Astrocyte (in vitro differentiated cells and primary cell): ENCODE measurements at places on chromosomes 13 and 19.

GRCh38 chr13:38781539-38781938 is 94.7 kb downstream of the FREM2 start:
- DNase-seq = no peak
- no peak overlapping the region for H3K4me3 ChIP-seq
- no peaks in the 10 kb centered on the region for H3K4me1 ChIP-seq
- no peaks in the 10 kb centered on the region for H3K36me3 ChIP-seq
- no peak overlapping the region for H3K27ac ChIP-seq

GRCh38 chr13:110206185-110206584 is 100.8 kb downstream of the COL4A1 start:
- no peak for DNase-seq
- H3K4me3 ChIP-seq = no peak overlapping the region
- peaks cover 83% of the 10 kb centered on the region for H3K36me3 ChIP-seq
- no peak overlapping the region for H3K27ac ChIP-seq
- H3K4me1 ChIP-seq = no peaks in the 10 kb centered on the region

DNA sequence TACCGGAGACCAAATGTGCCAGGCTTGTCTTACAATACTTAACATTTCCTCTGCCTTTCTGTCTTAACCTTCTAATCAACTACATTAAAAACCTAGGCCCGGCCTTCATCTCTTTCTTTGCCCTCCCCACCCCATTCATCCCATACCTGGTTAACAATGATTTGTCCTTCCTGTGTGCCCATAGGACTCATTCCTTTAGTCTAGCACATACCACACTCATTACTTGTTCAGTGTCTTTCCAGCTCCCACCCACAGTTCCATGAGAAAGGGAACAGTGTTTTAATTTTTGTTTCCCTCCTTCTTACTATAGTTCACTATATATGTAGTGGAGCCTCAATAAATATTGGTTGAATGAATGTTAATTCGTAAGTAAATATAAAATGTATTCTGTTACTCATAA is 2.4 kb downstream of the CLN5 start:
- H3K4me3 ChIP-seq = no peak overlapping the region
- H3K36me3 ChIP-seq = peaks cover 9% of the 10 kb centered on the region
- DNase-seq = no peak
- H3K4me1 ChIP-seq = peaks cover 21% of the 10 kb centered on the region
- no peak overlapping the region for H3K27ac ChIP-seq

- no peaks in the 10 kb centered on the region for H3K36me3 ChIP-seq
- peaks cover 4% of the 10 kb centered on the region for H3K4me1 ChIP-seq
- peak overlapping the region; percentile 40 for H3K4me3 ChIP-seq
These were observed 2.1 kb downstream of the MAST1 start for GRCh38 chr19:12840091-12841079.

DNA sequence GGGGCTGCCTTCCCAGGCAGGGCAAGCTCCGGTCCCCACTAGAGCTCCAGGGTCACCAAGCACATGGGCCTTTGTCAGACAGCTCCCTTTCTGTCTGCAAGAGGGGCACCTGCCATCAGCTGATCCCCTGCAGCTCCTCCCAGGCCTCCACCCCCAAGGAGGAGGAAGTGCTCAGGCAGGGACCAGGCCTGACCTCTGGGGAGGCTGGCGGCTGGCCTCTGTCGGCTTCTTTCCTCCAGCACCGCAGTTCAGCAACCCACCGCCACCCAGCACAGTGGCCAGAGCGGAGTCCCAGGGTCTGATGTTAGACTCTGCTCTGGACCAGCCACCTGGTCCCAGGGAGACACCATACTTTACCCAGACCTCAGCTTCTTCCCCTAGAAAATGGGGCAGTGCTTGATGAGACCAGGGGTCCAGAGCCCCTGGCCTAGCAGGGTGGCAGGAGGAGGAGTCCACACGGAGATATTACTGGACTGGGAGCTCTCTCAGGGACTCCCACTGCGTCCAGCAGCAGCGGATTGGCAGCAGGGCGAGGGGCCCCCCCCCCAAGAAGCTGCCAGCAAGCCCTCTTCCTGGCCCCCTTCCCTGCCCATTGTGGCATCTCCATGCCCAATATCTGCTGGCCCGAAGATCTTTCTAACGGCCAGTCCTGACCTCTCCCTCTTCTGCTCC is 24.1 kb downstream of the NKPD1 start:
- no peaks in the 10 kb centered on the region for H3K4me1 ChIP-seq
- no peaks in the 10 kb centered on the region for H3K27me3 ChIP-seq
- no peak overlapping the region for H3K27ac ChIP-seq
- no peak for DNase-seq
- no peaks in the 10 kb centered on the region for H3K36me3 ChIP-seq

DNA sequence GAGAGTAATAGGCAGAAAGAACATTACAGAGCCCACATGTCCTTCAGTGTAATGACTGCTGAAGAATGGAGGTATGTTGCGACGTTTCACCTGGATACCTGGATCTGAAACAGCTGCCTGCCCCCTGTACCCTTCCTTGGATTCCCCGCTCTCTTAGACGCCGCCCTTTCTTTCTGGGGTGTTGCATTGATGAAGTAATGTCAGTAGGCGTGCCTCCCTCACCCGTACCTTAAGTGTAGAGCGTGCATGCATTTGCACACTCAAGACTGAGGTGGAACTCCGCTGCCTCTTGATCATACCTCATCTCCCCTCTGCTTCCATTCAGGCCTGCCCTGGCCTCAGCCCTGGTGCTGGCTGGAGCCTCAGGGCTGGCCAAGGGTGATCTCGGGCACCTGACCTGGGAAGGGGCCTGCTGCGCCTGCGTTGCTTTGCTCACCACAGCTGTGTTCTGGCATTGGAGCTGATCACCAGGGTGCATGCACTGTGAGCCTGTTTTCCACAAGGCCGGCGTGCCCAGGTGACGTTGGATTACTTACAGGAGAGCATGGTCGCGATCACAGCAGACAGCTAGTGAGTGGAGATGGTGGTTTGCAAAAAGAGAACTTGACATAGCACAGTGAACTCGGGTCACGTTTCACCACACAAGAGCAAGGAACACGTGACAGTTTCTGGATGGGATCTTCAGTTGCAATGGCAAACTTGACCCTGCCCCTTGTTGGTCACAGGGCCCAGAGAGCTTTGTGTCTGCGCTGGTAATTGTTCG is 99.0 kb downstream of the ARHGEF7 start:
- no peak for DNase-seq
- no peaks in the 10 kb centered on the region for H3K36me3 ChIP-seq
- H3K4me1 ChIP-seq = peaks cover 37% of the 10 kb centered on the region
- H3K27ac ChIP-seq = no peak overlapping the region

DNA sequence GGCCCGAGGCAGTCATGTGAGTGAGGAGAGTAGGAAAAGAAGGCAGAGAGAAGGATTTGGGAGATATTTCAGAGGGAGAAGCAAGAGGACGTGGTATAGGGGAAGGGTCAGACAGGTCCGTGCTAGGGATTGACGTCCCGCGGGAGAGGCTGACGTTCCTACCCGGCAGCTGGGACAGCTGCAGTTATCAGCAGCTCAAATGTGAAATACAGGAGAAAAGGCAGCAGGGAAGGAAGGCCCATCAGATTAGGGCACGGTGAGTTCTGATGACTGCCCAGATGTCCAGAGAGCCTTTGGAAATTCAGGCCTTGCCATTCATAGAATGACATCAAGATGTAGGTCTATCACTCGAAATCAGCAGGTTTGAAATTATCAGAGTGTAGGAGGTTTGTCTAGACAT is 88.4 kb downstream of the IRS2 start:
- H3K36me3 ChIP-seq = no peaks in the 10 kb centered on the region
- H3K4me3 ChIP-seq = no peak overlapping the region
- no peak overlapping the region for H3K27ac ChIP-seq
- H3K27me3 ChIP-seq = peaks cover 13% of the 10 kb centered on the region

DNA sequence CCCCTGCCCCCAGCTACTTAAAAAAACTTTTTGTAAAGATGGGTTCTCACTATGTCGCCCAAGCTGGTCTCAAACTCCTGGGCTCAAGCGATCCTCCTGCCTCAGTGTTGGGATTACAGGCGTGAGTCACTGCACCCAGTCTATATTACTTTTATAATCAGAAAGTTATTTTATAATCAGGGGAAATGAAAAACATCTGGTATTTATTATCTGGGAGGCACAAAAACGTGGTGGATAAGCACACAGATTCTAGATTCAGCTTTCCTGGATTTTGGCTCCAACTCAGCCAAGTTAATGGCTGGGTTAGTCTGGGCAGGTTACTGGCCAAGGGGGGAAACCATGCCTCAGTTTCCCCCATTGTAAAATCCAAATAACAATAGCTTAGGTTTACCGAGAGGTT is 24.7 kb downstream of the KEAP1 start:
- no peak for DNase-seq
- peaks cover 3% of the 10 kb centered on the region for H3K27me3 ChIP-seq
- H3K4me3 ChIP-seq = no peak overlapping the region
- H3K36me3 ChIP-seq = no peaks in the 10 kb centered on the region
- peaks cover 4% of the 10 kb centered on the region for H3K4me1 ChIP-seq

DNA sequence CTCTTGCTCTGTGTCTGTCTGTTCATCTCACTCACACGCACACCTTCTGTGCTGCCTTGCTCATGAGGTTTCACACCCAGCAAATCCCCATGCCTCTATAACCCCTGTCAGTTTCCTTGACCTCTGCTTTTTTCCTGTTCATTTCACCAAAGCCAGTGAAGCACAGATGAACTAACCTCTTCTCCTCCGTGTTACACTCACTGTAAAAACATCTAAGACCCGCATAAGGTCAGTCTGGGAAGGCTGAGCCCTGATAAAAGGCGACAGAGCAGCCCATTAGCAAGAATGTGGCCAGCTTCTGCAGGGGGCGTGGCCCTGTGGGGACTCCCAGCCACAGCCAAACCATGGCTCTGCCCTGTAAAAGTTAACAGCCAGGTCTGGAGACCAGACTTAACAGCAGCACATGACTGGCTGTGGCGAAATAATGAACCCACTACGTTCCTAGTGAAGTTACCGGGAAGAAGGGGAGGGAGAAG is 42.8 kb upstream of the NPAS1 start:
- DNase-seq = peak; percentile 83
- H3K36me3 ChIP-seq = no peaks in the 10 kb centered on the region
- H3K27me3 ChIP-seq = no peaks in the 10 kb centered on the region
- peaks cover 38% of the 10 kb centered on the region for H3K4me1 ChIP-seq
- peak overlapping the region; percentile 90 for H3K27ac ChIP-seq

DNA sequence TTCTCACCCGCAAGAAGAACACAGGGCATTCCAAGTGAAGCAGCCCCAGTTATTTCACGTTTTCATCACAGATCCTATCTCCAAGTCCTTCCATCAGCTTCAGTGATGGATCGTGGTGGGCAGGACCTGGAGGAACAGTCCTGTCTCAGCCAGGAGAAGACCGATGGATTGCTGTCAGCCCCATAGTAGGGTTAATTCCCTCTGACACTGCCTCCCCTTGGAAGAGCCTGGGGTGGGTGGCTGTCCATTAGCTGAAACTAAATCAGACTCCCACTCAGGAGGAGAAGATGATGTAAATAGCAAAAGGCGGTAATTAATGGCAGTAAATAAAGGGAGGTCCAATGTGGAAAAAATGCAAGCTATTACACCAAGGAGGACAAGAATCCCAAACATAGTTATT is 131.0 kb downstream of the TNFRSF19 start:
- DNase-seq = no peak
- peak overlapping the region; percentile 13 for H3K27ac ChIP-seq
- H3K4me3 ChIP-seq = no peak overlapping the region

DNA sequence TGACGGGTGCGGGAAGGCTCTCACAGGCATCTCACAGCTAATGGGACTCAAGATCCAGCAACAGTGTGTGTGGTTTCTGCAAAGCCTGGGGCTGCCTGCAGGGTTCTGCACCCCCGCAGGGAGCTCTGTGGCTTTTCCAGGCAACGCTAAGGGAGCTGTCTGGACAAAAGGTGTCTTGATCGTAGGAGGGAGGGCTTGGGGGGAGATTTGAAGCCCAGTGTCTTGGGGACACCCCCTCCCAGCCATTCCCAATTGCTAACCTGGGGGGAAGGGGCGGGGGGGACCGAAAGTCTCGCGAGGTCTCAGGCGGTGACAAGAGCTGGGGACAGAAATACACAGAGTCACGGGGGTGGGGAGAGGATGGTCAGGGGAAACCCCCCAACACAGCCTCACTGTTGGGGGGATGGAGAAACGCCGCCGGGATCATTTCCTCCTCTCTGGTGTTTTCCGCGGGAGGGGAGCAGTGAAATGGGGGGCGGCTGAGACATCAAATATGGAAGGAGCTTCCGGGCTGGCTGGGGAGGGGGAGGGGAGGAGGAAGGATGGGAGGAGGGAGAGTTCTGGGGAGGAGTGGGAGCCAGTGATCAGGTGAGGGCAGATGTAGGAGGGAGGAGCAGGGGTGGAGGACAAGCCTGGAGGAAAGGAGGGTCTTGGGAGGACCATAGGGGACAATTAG is 13.3 kb downstream of the KCNC3 start:
- H3K27me3 ChIP-seq = peaks cover 14% of the 10 kb centered on the region
- DNase-seq = no peak

- no peaks in the 10 kb centered on the region for H3K36me3 ChIP-seq
- DNase-seq = no peak
- no peaks in the 10 kb centered on the region for H3K4me1 ChIP-seq
- peaks cover 39% of the 10 kb centered on the region for H3K27me3 ChIP-seq
- no peak overlapping the region for H3K4me3 ChIP-seq
- H3K27ac ChIP-seq = no peak overlapping the region
These were observed 507.4 kb downstream of the KCTD12 start for GRCh38 chr13:76378767-76379166.

- no peaks in the 10 kb centered on the region for H3K27me3 ChIP-seq
- H3K27ac ChIP-seq = peak overlapping the region; percentile 66
- no peak for DNase-seq
- no peaks in the 10 kb centered on the region for H3K36me3 ChIP-seq
- H3K4me1 ChIP-seq = no peaks in the 10 kb centered on the region
These were observed 138.3 kb downstream of the FLT1 start for GRCh38 chr13:28356561-28357021.

GRCh38 chr19:10086591-10087192 is 575 bp downstream of the SHFL start:
- no peak for DNase-seq
- no peaks in the 10 kb centered on the region for H3K36me3 ChIP-seq
- H3K4me3 ChIP-seq = peak overlapping the region; percentile 81

- H3K4me3 ChIP-seq = no peak overlapping the region
- DNase-seq = no peak
- no peaks in the 10 kb centered on the region for H3K36me3 ChIP-seq
- no peaks in the 10 kb centered on the region for H3K27me3 ChIP-seq
- no peak overlapping the region for H3K27ac ChIP-seq
- no peaks in the 10 kb centered on the region for H3K4me1 ChIP-seq
These were observed 1043.2 kb downstream of the EFNB2 start for GRCh38 chr13:105492216-105492615.

DNA sequence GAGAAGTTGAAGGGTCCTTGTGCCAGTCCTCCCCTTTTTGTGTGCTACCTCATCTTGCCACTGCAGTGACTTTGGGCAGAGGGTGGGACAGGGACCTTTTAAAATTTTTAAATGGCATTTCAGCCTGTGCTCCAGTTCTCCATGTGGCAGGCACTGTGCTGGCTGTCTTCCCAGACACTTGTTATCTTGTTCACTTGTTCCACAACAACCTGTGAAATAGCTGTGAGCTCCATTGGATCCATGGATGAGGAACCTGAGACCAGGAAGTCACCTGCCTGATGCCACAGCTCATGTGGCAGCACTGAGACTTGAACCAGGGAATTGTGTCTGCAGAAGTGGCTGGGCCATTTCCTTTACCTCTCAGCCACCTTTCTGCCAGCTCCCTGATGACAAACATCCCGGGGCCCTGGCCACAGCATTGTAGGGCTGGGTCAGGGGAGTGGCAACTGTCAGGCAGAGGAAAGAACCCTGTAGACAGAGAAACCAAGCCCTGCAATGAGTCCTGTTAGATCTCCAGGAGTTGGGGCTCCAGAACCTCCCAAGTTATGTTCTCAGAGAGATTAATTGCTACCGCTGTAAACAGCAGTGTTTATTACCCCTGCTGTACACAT is 6.4 kb downstream of the EGLN2 start:
- H3K27ac ChIP-seq = no peak overlapping the region
- no peaks in the 10 kb centered on the region for H3K27me3 ChIP-seq
- peaks cover 40% of the 10 kb centered on the region for H3K4me1 ChIP-seq
- H3K36me3 ChIP-seq = peaks cover 4% of the 10 kb centered on the region
- no peak for DNase-seq
